Stomach (tissue), 19 donors: ENCODE measurements at places on chromosomes 7 and 10. TPM values are rescaled to one million over a fixed set of nuclear protein-coding genes. Genes with fewer than 3 reads are reported as not detected.

The ZNF32 gene
- 34.5 TPM for total RNA-seq

The NAT16 gene
- total RNA-seq, result not detected

The SYCE1 gene
- total RNA-seq, result not detected

The ACBD5 gene
- 14.5 TPM for total RNA-seq

The TDRD1 gene
- 0.92 TPM for total RNA-seq

The PRF1 gene
- not detected for total RNA-seq

The PTPN20 gene
- total RNA-seq, result not detected

GRCh38 chr10:7186387-7187018 lies 224.3 kb downstream of the SFMBT2 start:
- no peaks in the 10 kb centered on the region for H3K27me3 ChIP-seq
- DNase-seq, result no peak
- H3K36me3 ChIP-seq, result peaks cover 24% of the 10 kb centered on the region
- no peak overlapping the region for H3K27ac ChIP-seq
- H3K4me1 ChIP-seq, result no peaks in the 10 kb centered on the region

GRCh38 chr10:104257235-104257634 lies 2.5 kb downstream of the GSTO1 start:
- no peak for DNase-seq
- peaks cover 36% of the 10 kb centered on the region for H3K4me1 ChIP-seq
- H3K36me3 ChIP-seq, result peaks cover 43% of the 10 kb centered on the region
- H3K27me3 ChIP-seq, result no peaks in the 10 kb centered on the region
- H3K4me3 ChIP-seq, result peak overlapping the region; percentile 75

- H3K36me3 ChIP-seq, result peaks cover 55% of the 10 kb centered on the region
- no peak overlapping the region for H3K27ac ChIP-seq
- no peaks in the 10 kb centered on the region for H3K27me3 ChIP-seq
- no peak for DNase-seq
- no peaks in the 10 kb centered on the region for H3K4me1 ChIP-seq
Observed at GRCh38 chr7:55983537-55983936, 19.2 kb downstream of the NIPSNAP2 start.

DNA sequence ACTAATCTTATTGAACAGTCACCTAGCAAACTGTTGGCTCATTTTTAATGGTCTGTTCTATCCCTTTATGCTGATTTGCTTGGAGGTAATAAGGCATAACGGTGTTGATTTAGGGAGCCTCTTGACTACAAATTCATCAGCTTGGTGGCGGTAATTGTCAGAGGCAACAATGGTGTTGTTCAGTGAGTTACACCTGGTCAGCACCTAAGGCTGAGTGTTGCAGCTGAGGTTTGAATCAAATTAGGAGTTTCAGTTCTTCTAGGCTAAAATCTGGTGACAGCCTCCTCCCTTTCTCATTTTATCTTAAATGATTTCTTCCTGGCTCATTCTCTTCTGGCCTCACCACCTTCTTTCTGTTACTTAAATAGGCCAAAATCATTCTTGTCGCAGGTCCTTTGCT lies 42.3 kb upstream of the SP8 start:
- no peaks in the 10 kb centered on the region for H3K36me3 ChIP-seq
- DNase-seq, result no peak
- H3K4me3 ChIP-seq, result no peak overlapping the region
- no peak overlapping the region for H3K27ac ChIP-seq

GRCh38 chr7:142646386-142647140 lies 102.7 kb upstream of the PRSS1 start:
- H3K36me3 ChIP-seq, result no peaks in the 10 kb centered on the region
- H3K27me3 ChIP-seq, result peaks cover 8% of the 10 kb centered on the region
- no peak for DNase-seq
- no peak overlapping the region for H3K27ac ChIP-seq

GRCh38 chr10:15197276-15197675 lies 28.8 kb upstream of the NMT2 start:
- H3K4me3 ChIP-seq, result no peak overlapping the region
- no peaks in the 10 kb centered on the region for H3K27me3 ChIP-seq
- no peak overlapping the region for H3K27ac ChIP-seq
- no peaks in the 10 kb centered on the region for H3K36me3 ChIP-seq
- H3K4me1 ChIP-seq, result peaks cover 10% of the 10 kb centered on the region
- DNase-seq, result no peak

DNA sequence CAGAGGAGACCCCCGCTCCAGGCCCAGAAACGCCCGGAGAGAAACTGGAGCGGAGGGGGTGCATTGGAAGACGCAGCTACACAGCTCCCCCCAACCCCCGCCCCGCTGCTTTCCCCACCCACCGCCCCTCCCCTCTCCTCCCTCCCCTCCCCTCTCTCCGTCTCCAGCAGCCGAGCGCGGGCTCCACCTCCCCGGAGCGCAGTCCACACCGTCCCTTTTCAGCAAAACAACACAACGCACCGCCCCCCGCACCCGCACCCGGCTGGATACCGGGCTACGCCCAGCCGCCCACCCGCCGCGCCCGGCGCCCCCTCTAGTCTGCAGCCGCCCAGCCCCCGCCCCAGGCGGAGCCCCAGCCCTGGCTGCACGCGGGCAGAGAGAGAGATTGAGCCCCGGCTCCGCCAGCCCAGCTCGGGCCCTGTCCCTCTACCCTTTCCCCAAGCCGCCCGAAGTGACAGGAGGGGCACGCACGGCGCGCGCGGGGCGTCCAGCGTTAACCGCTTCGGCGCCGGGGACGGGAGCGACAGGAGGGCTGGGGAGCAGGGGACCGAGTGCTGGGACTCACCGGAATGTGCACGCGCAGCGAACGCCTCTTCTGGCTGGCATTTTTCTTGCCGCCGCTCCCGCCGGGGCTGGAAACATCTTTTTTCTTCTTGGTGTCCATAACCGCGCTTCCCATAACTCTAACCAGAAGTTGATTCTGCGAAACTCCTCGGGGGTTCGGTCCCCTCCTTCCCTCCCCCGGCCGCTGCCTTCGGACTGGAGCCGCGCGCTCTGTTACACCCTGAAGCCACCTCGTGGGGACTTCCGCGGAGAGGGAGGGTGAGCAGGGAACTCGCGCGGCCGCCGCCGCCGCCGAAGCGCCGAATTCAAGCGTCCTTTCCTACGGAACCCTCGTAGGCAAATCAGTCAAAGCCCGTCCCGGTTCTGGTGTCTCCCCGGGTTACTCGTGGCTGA lies 695 bp downstream of the PRKAG2 start:
- peak; percentile 93 for DNase-seq
- H3K4me1 ChIP-seq, result peaks cover 47% of the 10 kb centered on the region
- H3K27ac ChIP-seq, result peak overlapping the region; percentile 89
- peak overlapping the region; percentile 100 for H3K4me3 ChIP-seq
- no peaks in the 10 kb centered on the region for H3K36me3 ChIP-seq
